ENCODE measurements at places on chromosomes 4 and X. TPM values are rescaled to one million over a fixed set of nuclear protein-coding genes. Genes with fewer than 3 reads are reported as not detected.

Gene FMR1NB
- total RNA-seq: not detected

Gene ERAS
- total RNA-seq: not detected

Gene C4orf50
- total RNA-seq: 31.2 TPM

Gene RPA4
- total RNA-seq: 1.2 TPM

Gene RAB39B
- 24.1 TPM for total RNA-seq

Gene IL15
- total RNA-seq: 0.46 TPM

Gene ETDA
- total RNA-seq: not detected

Gene CT83
- not detected for total RNA-seq

Gene PPP4R3C
- total RNA-seq: not detected

Gene TRAPPC11
- 55.8 TPM for total RNA-seq

Gene SSX4
- total RNA-seq: not detected

Gene CTAG1B
- total RNA-seq: not detected

Gene TRIM61
- not detected for total RNA-seq

Gene ANOS1
- 23.3 TPM for total RNA-seq

Measured in dorsolateral prefrontal cortex (tissue), 122 donors.